ENCODE measurements at places on chromosomes 11 and 22. TPM values are rescaled to one million over a fixed set of nuclear protein-coding genes. Genes with fewer than 3 reads are reported as not detected.

Gene ZNF280B
- polyA plus RNA-seq: 7.6 TPM

Gene CHADL
- 4.9 TPM for polyA plus RNA-seq

Gene TNNT3
- 8,959 TPM for polyA plus RNA-seq

DNA sequence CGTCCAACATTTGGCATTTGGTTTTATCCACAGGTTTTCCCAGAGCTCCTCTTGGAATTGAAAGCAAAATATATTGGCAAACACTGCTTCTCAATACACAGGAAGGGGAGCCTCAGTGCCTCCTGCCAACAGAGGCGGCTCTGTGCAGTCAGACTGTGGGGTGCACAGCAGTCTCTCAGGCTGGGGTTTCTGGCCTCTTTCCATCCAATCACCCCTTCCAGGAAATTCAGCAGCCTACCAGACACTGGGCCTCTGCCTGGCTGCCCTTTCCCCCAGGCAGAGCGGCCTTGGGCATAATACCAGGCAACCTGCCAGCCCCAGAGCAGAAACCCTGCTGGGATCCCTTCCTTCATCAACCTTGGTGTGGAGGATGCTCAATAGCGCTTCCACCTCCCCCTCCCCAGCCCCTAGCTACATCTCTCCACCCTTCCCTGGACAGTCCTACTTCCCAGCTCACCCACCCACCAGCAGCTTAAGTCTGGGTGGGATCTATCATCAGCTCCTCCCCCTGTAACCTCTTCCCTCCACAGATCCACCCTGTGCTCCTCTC is 17.8 kb upstream of the RAPSN start:
- DNase-seq: no peak

DNA sequence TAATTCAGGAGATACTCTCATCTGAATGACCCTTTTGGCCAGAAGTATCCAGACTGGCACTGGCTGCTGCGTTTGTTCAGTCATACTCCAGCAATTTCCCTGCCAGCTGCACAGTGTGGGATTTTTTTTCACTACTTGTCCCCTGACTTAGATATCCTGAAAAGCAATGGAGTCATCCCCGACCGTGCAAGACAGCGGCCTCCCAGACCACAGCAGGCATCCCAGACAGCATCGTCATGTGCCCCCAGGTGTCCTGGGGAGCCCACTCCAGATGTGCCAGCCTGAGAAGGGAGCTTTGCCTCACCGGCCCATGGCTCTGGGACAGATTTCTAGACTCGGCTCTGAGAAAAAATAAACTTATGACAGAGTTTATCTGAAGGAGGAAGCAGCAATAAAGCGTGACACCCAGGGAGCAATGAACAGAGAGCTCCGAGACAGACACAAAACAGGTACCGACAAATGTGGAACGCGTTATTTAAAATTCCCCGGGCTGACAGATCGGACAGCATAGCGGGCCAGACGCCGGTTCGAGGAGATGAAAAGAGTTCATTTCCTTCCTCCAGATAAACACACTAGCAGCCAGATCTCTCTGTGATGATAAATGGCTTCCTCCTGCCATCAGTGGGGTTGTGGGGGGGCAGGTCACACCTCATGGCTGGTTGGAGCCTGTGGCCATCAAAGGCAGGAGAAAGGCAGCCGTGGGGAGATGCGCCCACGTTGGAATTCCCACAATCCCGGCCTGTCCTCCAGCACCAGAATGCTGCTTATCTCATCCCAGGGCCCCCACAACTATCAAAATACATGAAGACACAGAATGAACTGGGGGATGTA is 106.4 kb upstream of the FGF3 start:
- DNase-seq: no peak

DNA sequence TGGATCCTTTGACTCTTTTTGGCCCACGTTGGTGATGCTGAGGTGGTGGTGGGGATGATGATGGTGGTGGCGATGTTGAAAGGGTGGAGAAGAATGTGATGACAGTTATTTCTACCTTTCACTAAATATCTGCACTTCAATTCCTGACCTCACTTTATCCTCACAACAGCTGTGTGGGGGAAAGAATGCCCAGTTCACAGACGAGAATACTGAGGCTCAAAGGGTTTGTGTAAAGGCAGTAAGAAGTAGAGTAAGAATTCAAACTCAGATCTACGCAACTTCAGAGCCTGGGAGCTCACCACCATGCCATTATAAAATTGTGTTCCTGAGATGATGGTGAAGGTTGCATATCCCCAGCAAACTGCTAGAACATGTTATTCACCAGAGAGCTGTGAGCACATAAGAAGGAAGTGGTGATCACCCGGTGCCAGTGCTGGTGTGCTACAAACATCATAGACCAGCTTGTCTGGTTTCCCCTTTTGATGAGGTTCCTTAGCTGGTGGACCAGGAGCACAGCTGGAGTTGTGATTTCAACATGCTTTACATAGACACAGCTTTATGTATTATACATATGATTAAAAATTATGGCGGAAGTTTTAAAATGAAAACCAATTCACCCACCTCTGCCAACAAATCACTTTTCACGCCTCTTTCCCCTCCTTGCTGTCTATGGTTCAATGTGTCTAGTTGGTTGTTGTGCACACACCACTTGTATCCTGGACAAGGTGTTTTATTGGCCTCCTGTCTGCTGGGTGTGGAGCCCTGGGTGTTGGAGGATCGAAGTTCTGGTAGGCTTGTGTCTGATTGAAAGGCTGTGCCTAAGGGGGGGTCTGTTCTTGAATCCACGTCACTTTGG is 6.2 kb downstream of the ST14 start:
- DNase-seq: no peak

DNA sequence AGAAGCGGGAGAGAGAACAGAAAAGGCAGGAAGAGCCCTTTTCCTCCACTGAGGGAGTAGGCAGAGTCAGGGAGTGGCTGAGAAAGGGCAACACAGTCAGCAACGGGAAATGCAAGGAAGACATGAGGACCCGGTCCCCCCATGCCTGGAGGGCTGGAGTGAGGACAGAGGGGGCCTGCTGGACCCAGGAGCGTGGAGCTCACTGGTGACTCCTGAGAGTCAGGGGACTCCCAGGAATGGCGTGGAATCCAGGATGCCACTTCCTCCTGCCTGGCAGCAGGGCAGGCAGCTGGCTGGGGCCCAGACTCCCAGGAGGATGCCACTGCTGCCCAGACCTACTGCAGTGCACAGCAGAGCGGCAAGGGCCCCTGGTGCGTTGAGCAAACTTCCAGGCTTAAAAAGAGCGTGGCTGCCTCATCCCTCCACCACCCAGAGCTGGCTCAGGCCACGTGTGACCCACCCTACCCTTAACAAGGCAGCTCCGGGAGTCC is 11.3 kb downstream of the C11orf21 start:
- DNase-seq: no peak

Data from hindlimb muscle (tissue), 1 donor.